Hepatic stellate cell (primary cell): ENCODE measurements at places on chromosomes 2 and 18.
A peak's percentile ranks its signal among the peaks of the same experiment; 100 is the strongest.

DNA sequence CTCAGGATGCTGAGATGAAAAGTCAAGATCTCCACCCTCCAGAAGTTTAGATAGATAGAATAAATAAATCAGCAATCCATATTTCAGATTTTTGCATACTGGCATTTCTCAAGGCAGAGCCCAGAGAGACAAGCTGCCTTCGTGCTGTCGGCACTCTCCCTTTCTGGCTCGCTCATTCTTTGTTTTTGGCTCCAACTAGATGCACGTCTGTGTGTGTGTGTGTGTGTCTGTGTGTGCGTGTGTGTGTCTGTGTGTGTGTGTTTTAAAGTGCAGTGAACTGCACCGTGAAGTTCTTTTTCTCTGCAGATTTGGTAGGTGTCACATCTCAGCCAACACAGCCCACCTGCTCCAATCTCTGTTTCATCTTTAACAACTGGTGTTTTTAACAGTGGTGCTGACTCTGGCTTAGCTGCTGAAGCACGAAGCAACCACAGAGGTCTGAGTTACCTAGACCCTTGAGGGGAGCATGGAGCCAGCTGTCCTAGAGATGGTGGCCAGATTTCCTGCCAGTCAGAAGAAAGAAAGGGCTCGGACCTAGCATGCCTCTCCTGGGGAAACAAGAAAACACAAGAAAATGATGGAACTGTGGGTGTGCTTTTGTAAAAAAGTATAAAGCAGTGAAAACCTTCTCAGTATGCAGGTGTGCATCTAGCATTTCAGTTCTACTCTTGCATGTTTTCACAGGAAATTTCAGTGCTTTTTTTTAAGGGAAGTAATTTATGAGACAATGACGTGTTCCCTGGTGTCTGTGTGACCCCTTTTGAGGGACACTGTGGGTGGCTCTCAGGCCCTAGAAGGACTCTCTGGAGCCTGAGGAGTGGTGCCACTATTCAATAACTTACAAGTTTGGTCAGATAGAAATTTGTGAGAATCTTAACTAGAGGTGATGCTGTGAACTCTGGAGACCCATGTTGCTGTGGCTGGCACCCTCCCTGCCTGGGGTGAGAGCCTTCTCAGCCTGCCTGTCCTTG, 364.3 kb downstream of the RNF144A start:
- DNase-seq = no peak

DNA sequence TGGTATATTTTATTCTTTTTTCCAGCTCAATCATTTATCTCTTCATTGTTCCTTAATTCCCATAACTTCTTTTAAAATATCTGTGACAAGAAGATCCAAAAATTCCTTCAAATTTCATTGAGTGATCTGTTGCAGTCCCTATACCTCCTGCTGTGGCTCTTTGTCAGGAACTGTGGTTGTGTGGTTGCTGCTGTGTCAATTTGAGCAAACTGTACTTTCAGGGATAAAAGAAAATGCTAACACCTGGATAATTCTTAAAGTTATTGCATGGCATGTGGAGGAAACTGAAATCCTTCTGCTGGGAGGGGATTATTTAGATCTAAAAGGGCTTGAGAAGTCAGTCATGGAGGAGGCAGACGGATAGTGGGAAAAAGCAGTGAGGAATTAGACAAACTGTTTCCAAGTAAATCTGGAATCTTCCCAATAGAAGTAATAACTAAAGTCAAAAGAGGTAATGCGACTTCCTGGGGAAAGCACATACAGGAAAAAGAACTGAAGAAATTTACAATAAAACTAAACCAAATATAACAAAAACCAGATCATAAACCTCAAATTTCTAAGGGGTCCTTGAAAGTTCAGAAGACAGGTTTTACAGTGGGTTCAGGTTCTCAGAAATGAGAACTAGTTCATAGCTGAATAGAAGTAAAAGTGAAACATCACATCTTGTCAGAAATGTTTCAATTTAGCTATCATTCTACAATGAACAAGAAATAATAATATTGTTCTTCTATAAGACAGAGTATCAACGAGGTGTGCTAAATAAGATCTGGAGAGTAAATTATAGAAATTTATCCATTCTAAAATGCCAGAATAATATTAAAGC, 33.5 kb upstream of the CD226 start:
- DNase-seq = no peak

DNA sequence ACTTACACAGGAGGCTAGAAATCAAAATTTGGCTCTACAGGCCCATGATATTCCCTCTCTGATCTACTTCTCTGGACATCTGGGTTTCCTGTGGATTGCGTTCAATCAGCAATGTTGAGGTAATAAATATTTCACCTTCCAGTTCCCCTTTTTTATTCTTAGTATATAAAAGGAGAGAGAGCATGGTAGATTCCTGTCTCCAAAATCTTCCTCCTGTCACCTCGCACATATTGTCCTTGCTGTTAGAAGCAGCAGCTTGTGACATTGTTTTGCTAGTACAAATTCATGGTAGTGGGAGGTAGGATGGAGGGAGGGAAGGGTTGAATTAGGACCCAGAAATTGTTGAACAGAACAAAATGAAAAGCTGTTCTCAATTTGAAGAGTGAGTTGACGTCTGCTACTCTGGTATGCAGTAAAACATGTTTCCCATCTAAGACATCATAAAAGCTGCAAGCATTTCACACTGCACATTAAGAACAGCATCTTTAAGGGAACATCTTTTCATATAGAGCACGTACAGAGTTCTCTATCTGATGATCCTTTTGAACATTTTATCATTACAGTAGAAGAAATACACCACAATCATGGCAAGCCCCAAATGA, 156.4 kb downstream of the RDH14 start:
- no peak for DNase-seq

DNA sequence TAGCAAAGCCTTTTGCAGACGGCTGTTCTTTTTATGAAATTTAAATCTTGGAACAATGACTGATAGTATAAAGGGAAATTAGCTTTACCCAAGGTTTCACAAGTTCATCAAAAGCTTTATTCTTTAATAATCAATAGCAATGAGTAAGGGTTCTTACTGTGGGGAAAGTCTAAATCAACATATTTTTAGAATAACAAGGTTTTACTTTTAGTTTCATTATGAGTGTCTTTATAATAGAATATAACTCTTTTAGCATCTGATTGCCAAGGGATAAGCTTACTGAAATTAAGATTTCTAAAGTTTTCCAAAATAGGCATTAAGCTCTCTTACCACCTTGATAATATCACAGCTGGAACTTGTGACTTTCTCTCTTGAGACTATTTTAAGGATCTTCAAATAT, 1489.7 kb downstream of the LRP1B start:
- DNase-seq = no peak

- DNase-seq = no peak
These were observed 21.0 kb upstream of the MCFD2 start for GRCh38 chr2:46936566-46936965.

DNA sequence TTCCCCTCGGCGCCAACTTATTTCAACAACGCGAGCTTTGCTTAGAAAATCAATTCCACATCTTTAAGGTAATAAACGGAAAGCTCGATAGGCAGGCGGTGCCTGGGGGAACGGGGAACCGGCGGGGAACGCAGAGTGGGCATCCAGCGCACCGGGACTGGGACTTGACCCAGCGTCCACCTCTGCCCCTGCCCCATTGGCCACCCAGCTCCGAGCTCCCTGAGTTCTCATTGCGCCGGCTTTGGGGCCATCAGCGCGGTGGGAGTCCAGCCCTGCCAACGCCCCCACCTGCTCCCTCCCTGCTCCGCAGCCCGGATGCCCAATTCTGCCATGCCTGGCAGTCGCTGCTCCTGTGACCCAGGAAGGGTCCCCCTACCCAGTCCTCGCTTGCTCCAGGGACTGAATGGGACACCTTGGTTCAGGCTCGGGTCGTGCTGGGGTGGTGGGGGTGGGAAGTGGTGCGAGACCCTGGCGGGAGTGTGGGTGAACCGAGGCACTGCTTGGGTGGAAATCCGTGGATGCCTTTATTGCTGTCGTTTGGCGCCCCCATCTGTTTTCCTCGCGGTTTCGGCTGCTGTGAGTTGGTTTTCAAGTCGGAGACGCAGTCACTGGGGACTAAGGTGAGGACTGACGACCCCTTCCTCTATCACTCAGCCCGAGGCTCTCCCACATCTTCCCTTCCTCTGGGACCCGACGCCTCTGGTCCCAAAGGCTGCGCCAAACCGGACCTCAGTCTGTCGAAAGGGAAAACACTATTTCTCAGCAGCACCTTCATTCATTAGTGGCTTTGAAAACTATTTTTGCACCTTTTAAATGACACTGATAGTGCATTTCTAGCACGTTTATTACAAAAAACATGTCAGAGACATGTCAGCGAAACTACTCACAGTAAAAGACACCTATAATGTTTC, 2.4 kb upstream of the EVX2 start:
- no peak for DNase-seq

GRCh38 chr18:62438018-62438329, 84.9 kb upstream of the ZCCHC2 start:
- no peak for DNase-seq

GRCh38 chr2:881204-881918, 69.3 kb upstream of the SNTG2 start:
- DNase-seq = no peak

GRCh38 chr18:64949885-64950284, 800.9 kb upstream of the CDH7 start:
- DNase-seq = no peak

DNA sequence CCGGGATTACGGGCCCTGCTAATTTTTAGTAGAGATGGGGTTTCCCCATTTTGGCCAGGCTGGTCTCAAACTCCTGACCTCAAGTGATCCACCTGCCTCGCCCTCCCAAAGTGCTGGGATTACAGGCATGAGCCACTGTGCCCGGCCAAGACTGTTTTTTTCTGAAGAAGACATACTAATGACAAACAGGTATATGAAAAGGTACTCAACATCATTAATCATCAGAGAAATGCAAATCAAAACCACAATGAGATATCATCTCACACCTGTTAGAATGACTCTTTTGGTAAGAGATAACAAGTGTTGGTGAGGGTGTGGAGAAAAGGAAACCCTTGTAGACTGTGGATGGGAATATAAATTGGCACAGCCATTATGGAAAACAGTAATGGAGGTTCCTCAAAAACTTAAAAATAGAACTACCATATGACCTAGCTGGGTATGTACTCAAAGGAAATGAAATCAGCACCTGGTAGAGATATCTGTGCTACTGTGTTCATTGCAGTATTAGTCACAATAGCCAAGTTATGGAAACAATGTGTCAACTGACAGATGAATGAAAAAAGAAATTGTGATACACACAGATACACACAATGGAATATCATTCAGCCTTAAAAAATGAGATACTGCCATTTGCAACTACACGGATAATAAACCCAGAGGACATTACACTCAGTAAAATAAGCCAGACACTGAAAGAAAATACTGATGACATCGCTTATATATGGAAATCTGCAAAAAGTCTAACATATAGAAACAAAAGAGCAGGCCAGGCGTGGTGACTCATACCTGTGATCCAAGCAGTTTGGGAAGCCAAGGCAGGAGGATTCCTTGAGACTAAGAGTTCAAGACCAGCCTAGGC, 20.8 kb downstream of the SOS1 start:
- DNase-seq = no peak

DNA sequence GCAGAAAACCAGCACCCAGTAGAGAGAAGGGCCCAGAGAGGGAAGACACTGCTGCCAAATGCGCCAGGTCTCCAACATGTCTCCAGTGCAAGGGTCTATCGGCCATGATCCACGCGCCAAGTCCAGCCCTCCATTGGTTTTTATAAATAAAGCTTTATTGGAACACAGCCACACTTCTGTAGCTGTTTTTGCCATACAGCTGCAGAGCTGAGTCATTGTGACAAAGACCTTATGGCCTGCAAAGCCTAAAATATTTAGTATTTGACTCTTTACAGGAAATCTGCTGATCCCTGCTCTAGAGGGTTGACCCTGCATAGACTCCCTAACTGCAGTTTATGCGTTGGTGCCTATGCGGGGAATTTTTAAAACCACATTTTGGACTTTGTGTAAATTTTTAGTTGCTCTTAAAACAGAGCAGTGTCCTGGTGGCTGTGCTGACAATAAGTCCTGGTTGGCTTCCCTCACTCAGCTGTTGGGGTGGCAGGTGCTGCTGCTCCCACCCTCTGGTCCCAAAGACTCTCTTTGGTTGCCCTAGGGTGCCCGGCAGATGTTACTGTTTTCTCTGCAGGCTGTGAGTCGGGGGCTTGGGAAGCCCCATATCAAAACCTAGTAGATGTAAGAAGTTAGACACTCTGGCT, 154.9 kb downstream of the CTIF start:
- peak; percentile 34 for DNase-seq
